ENCODE measurements at places on chromosomes 11 and 22. TPM values are rescaled to one million over a fixed set of nuclear protein-coding genes. Genes with fewer than 3 reads are reported as not detected.

DNAJB7 gene
- not detected for total RNA-seq

DNA sequence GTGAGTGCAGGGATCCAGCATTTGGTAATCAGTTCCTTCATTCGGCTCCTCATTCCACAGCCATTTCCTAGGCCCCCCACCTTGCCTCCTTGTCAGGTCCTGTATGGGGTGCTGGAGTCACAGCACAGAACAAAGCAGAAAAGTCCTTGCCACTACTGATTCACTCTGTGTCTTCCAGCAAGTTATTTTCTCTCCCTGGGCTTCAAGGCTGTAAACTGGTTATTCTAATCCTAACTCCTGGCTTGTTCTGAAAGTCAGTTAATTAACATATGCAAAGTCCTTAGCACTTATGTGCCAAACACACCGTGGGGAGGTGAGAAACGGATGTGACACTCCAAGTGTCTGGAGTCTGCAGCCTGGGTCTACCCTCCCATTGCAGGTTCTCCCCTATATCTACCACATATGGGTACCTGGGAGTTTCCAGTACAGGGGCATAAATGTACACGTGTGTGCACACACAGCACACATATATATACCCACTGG lies 30.6 kb upstream of the PDE2A start:
- no peak overlapping the region for H3K27ac ChIP-seq
- peaks cover 92% of the 10 kb centered on the region for H3K36me3 ChIP-seq
- no peaks in the 10 kb centered on the region for H3K27me3 ChIP-seq
- H3K4me3 ChIP-seq: no peak overlapping the region

DNA sequence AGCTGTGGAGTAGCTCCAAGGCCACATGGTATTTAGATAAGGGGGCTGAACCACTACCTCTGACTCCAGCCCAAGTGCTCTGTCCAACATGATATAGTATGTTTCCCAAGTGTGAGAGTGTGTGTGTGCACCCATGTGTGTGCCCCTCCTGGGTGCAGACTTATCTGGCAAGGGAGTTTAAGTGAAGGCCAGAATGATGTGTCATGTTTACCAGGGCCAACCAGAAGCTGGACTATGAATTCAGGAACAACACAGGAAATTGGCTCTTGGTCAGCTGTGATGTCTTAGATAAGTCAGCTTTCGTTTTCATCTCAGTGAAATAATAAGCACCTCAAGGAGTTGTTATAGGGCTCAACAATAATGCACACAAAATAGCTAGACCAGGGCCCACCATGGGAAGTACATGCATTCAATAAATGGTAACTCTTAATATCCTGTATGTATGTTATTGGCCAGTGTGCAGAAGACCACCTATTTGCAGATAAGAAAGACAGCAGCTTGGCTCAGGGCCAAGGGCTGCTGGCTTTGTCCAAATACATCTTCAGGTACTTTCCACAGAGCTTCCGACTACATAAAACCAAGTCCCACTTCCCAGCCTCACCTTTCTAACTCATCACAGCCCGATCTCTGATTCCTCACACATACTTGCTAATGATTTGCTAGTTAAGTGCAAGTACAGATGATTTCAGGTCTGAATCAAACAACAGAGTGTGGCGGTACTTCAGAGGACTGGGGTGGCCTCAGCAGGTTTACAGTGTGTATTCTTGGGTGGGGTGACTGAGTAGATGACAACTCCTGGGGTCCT lies 120.9 kb downstream of the ME3 start:
- H3K4me1 ChIP-seq: peaks cover 19% of the 10 kb centered on the region
- no peak for DNase-seq
- H3K36me3 ChIP-seq: no peaks in the 10 kb centered on the region
- peak overlapping the region; percentile 61 for H3K27ac ChIP-seq
- no peaks in the 10 kb centered on the region for H3K27me3 ChIP-seq
- no peak overlapping the region for H3K4me3 ChIP-seq

CLDN5 gene
- total RNA-seq: 1.7 TPM

GRCh38 chr11:72222106-72222891 lies 2.3 kb upstream of the INPPL1 start:
- H3K36me3 ChIP-seq: no peaks in the 10 kb centered on the region
- no peaks in the 10 kb centered on the region for H3K27me3 ChIP-seq
- H3K4me1 ChIP-seq: peaks cover 61% of the 10 kb centered on the region
- peak overlapping the region; percentile 92 for H3K4me3 ChIP-seq
- peak overlapping the region; percentile 76 for H3K27ac ChIP-seq

DNA sequence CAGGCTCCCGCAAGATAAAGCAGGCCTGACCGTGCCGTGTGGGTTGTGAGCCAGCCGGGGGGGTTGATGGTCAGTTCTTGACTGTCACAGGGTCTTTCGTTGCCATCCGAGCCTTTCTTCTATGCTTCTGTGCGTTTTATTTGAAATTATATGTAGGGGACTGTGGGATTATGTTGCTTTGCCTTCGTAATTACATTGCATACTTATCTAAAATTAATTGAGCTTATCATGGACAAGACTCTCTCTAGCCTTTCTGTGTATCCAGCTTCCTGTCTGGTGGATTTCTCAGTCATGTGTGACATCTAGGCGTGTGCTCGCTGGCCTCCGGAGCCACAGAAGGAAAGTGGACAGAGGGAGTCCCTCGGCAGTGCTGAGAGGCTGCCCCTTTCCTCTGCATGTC lies 93.2 kb downstream of the TBC1D22A start:
- no peak overlapping the region for H3K27ac ChIP-seq
- DNase-seq: no peak
- H3K4me1 ChIP-seq: peaks cover 5% of the 10 kb centered on the region
- no peak overlapping the region for H3K4me3 ChIP-seq

ABCC8 gene
- not detected for total RNA-seq

- H3K4me1 ChIP-seq: no peaks in the 10 kb centered on the region
- H3K4me3 ChIP-seq: no peak overlapping the region
- no peak overlapping the region for H3K27ac ChIP-seq
- H3K27me3 ChIP-seq: no peaks in the 10 kb centered on the region
- no peak for DNase-seq
These were observed 26.3 kb downstream of the RNF141 start for GRCh38 chr11:10514709-10515108.

BTG4 gene
- total RNA-seq: not detected

- H3K4me3 ChIP-seq: no peak overlapping the region
- peaks cover 42% of the 10 kb centered on the region for H3K4me1 ChIP-seq
- no peaks in the 10 kb centered on the region for H3K27me3 ChIP-seq
- no peak for DNase-seq
These were observed 63.7 kb downstream of the SGSM3 start for GRCh38 chr22:40434106-40434505.

CYB5R2 gene
- 1.2 TPM for total RNA-seq

DNA sequence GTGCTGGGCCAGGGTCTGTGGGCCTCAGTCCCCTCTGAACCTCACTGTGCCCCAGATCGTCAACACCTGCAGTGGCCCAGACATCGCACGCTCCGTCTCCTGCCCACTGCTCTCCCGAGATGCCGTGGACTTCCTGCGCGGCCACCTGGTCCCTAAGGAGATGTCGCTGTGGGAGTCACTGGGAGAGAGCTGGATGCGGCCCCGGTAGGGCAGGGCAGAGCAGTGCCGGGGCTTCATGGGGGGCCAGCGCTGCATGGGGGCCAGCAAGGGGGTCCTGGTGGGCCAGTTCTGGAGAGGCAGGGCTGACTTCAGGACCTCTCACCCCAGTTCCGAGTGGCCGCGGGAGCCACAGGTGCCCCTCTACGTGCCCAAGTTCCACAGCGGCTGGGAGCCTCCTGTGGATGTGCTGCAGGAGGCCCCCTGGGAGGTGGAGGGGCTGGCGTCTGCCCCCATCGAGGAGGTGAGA lies 16.3 kb downstream of the EPS8L2 start:
- H3K4me3 ChIP-seq: no peak overlapping the region
- H3K27me3 ChIP-seq: peaks cover 21% of the 10 kb centered on the region
- peak; percentile 7 for DNase-seq
- H3K4me1 ChIP-seq: peaks cover 43% of the 10 kb centered on the region
- H3K27ac ChIP-seq: no peak overlapping the region

- H3K27me3 ChIP-seq: no peaks in the 10 kb centered on the region
- no peaks in the 10 kb centered on the region for H3K4me1 ChIP-seq
- no peak overlapping the region for H3K4me3 ChIP-seq
These were observed 15.6 kb downstream of the TUB start for GRCh38 chr11:8096575-8096974.

NPAS4 gene
- not detected for total RNA-seq

DNA sequence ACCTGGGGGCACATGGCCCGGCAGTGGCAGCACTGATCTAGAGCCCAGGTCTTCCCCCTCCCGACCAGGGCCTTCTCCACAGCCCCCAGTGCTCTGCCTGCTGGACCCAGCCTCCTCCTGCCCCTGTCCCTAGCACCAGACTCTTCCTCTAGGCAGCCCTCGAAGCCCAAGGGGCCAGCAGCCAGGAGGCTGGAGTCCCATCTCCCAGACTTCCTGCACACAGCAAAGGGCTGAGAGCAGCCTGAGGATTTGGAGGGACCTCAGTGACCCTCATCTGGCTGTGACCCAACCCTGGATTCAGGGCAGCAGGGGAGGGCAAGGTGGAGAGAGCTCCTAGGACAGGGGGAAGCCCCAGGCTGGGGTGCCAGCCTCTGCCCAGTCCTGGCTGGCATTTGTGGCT lies 3.0 kb downstream of the RHOD start:
- peaks cover 10% of the 10 kb centered on the region for H3K27me3 ChIP-seq
- DNase-seq: no peak
- no peak overlapping the region for H3K27ac ChIP-seq
- no peak overlapping the region for H3K4me3 ChIP-seq
- peaks cover 5% of the 10 kb centered on the region for H3K4me1 ChIP-seq

- H3K36me3 ChIP-seq: no peaks in the 10 kb centered on the region
- no peak overlapping the region for H3K27ac ChIP-seq
- no peaks in the 10 kb centered on the region for H3K27me3 ChIP-seq
- H3K4me3 ChIP-seq: no peak overlapping the region
These were observed 1374.7 kb upstream of the RAG2 start for GRCh38 chr11:37972691-37973090.

ARSA gene
- 77.8 TPM for total RNA-seq

GRCh38 chr22:37816543-37817180 lies 6.5 kb upstream of the GALR3 start:
- H3K36me3 ChIP-seq: no peaks in the 10 kb centered on the region
- no peaks in the 10 kb centered on the region for H3K27me3 ChIP-seq
- no peak overlapping the region for H3K4me3 ChIP-seq
- peaks cover 21% of the 10 kb centered on the region for H3K4me1 ChIP-seq
- no peak overlapping the region for H3K27ac ChIP-seq

C11orf87 gene
- not detected for total RNA-seq

TIGD3 gene
- total RNA-seq: 0.70 TPM

- H3K27ac ChIP-seq: no peak overlapping the region
- peak; percentile 28 for DNase-seq
- no peaks in the 10 kb centered on the region for H3K27me3 ChIP-seq
- no peak overlapping the region for H3K4me3 ChIP-seq
- H3K36me3 ChIP-seq: peaks cover 47% of the 10 kb centered on the region
These were observed 5.6 kb downstream of the DDX6 start for GRCh38 chr11:118785362-118785761.

GRCh38 chr11:75689863-75690609 lies 21.2 kb upstream of the MAP6 start:
- no peak overlapping the region for H3K4me3 ChIP-seq
- peak overlapping the region; percentile 49 for H3K27ac ChIP-seq
- H3K36me3 ChIP-seq: no peaks in the 10 kb centered on the region
- no peaks in the 10 kb centered on the region for H3K4me1 ChIP-seq

DNA sequence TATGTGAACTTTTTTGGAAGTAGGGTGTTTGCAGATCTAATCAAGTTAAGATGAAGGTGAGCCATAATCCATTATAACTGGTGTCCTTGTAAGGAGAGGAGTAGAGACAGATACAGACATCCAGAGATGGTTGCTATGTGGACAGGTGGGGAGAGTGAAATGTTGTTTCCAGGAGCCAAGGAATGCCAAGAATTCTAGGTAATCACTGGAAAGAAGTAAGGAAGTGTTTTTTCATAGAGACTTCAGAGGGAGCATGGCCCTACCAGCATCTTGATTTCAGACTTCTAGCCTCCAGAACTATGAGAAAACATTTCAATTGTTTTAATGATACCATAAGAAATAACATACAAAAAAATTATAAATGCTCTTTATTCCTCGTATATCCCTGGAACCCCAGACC lies 320.5 kb upstream of the ANO3 start:
- no peaks in the 10 kb centered on the region for H3K36me3 ChIP-seq
- no peaks in the 10 kb centered on the region for H3K27me3 ChIP-seq

CRYBB2 gene
- not detected for total RNA-seq

GRCh38 chr11:6531267-6531752 lies 34.2 kb downstream of the DNHD1 start:
- DNase-seq: no peak
- no peak overlapping the region for H3K4me3 ChIP-seq
- no peak overlapping the region for H3K27ac ChIP-seq
- no peaks in the 10 kb centered on the region for H3K4me1 ChIP-seq

BACE1 gene
- total RNA-seq: 1.1 TPM

- H3K27me3 ChIP-seq: no peaks in the 10 kb centered on the region
- peak overlapping the region; percentile 11 for H3K4me3 ChIP-seq
These were observed 33.3 kb downstream of the DENND5A start for GRCh38 chr11:9231848-9232177.

MS4A1 gene
- total RNA-seq: 6.7 TPM

DNA sequence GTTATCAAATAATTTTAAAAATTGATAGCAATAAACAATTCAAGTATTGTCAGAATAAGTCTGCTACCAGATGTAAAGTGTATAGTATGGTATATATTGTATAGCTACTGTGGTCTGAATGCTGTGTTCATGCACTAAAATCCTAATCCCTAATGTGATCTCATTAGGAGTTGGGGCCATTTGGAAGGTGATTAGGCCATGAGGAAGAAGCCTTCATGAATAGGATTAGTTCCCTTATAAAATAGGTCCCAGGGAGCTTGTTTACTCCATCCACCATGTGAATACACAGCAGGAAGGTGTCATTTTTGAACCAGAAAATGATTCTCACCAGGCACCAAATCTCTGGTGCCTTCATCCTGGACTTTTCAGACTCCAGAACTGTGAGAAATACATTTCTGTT lies 363.0 kb upstream of the CNTN5 start:
- no peaks in the 10 kb centered on the region for H3K4me1 ChIP-seq
- no peaks in the 10 kb centered on the region for H3K36me3 ChIP-seq
- no peaks in the 10 kb centered on the region for H3K27me3 ChIP-seq
- no peak overlapping the region for H3K27ac ChIP-seq
- no peak for DNase-seq
